ENCODE measurements at places on chromosomes 6 and 20. TPM values are rescaled to one million over a fixed set of nuclear protein-coding genes. Genes with fewer than 3 reads are reported as not detected.

The C20orf141 gene
- not detected for total RNA-seq

The PARD6B gene
- 36.4 TPM for total RNA-seq

DNA sequence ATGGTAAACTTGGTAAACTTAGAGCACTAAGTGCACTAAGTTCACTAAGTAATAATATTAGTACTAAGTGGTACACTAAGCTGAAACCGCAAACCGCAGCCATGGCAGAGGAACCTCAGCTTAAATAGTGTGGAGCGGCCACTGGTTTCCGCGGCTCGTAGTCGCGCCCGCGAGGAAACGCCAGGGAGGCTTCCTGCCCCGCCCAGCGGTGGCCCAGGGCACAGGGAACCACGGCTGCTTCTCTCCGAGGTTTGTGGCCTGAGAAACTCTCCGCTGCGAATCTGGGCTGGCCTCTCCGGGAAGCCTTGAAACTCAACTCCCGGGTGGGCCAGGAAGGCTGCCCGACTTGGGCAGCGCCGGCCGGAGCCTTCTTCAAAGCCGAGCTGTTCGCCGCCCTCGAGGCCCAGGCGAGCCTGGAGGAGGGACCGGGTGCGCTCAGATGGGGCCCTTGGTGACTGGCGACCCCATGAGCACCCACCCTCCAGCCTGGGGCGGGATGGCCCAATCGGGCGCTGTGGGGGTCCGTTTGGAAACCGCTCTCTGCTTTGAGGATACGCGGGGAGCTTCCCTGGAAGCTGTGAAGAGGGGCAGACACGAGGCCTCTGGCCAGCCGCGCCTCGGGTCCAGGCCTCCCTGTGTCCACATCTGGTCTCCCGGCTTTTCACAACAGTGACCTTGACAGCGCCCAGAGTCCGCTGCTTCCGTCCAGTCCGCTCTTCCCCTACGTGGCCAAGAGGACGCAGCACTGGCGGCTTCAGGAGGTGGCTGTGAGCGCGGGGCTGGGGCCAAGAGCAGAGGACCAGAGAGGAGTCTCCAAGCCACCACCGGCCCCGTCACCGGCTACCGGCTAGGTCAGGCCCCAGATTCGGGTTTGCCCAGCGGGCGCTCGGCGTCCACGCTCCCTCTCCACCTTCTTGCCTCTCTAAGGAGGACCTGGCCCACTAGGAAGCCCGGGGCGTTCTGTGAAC, 25.4 kb upstream of the HLA-E start:
- no peaks in the 10 kb centered on the region for H3K36me3 ChIP-seq
- peak; percentile 70 for DNase-seq
- H3K27ac ChIP-seq = no peak overlapping the region
- peak overlapping the region; percentile 1 for H3K4me3 ChIP-seq

The POM121L2 gene
- total RNA-seq = not detected

The ARFGEF3 gene
- total RNA-seq = 35.6 TPM

DNA sequence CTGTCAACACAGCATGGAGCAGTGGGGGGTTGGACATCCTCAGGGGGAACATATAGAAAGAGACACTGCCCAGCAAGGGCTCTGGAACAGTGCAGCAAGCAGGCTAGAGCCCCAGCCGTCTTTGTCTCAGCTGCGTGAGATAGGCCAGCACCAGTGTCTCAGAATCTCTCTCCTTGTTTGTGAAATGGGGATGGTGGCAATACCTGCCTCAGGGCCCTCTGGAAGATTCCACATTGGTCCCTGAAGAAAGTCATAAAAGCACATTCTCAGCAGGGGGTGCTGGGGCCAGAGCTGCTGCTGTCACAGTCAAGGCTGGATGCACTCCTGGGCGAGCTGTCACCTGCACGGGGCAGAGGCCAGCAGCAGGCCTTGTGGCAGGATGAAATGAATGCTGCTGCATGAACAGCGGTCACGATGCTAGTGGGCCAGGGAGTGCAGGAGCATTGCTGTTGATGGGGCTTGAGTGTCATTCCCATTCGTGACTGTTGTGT, 121.7 kb downstream of the SYCP2 start:
- H3K27me3 ChIP-seq = no peaks in the 10 kb centered on the region
- H3K4me3 ChIP-seq = no peak overlapping the region
- DNase-seq = no peak
- H3K27ac ChIP-seq = no peak overlapping the region

GRCh38 chr6:28160233-28160632, 18.6 kb downstream of the ZKSCAN8 start:
- no peak overlapping the region for H3K27ac ChIP-seq
- no peaks in the 10 kb centered on the region for H3K36me3 ChIP-seq
- H3K4me3 ChIP-seq = no peak overlapping the region
- no peak for DNase-seq
- H3K4me1 ChIP-seq = peaks cover 12% of the 10 kb centered on the region

GRCh38 chr20:58482416-58482815, 32.8 kb downstream of the APCDD1L start:
- no peaks in the 10 kb centered on the region for H3K4me1 ChIP-seq
- no peak overlapping the region for H3K27ac ChIP-seq
- H3K36me3 ChIP-seq = no peaks in the 10 kb centered on the region
- no peak overlapping the region for H3K4me3 ChIP-seq

- no peaks in the 10 kb centered on the region for H3K36me3 ChIP-seq
- no peaks in the 10 kb centered on the region for H3K27me3 ChIP-seq
- no peak overlapping the region for H3K4me3 ChIP-seq
- peak overlapping the region; percentile 87 for H3K27ac ChIP-seq
- H3K4me1 ChIP-seq = peaks cover 84% of the 10 kb centered on the region
These were observed 4.0 kb downstream of the ELMO2 start for GRCh38 chr20:46402331-46402811.

DNA sequence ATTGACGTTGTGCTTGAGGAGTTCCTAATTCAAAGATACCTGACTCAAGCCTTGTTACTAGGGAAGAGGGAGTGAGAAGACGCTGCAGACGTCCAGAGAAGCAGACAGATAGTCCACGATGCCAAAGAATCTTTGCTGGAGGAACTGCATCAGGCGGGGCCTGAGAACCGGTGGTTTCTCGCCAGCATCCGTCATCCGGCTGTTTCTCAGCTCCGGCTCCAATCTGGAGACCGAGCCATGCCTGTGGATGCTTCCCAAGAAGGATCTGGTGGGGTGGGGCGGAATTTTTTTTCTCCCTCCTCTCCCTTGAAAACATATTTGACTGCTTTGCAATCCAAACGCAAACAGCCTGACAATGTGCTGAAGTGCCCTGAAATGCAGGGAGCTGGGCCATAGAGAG, 125.8 kb upstream of the SRSF6 start:
- no peak overlapping the region for H3K4me3 ChIP-seq
- H3K36me3 ChIP-seq = no peaks in the 10 kb centered on the region
- no peaks in the 10 kb centered on the region for H3K27me3 ChIP-seq
- no peak overlapping the region for H3K27ac ChIP-seq
- no peaks in the 10 kb centered on the region for H3K4me1 ChIP-seq
- no peak for DNase-seq

- DNase-seq = no peak
- H3K36me3 ChIP-seq = no peaks in the 10 kb centered on the region
- H3K4me1 ChIP-seq = no peaks in the 10 kb centered on the region
- no peak overlapping the region for H3K4me3 ChIP-seq
- no peaks in the 10 kb centered on the region for H3K27me3 ChIP-seq
- H3K27ac ChIP-seq = no peak overlapping the region
These were observed 93.7 kb downstream of the TIAM2 start for GRCh38 chr6:155088856-155089255.

The CST8 gene
- total RNA-seq = not detected

GRCh38 chr20:650954-651353, 2.0 kb downstream of the SRXN1 start:
- no peak for DNase-seq
- peaks cover 41% of the 10 kb centered on the region for H3K4me1 ChIP-seq
- H3K27me3 ChIP-seq = no peaks in the 10 kb centered on the region
- H3K4me3 ChIP-seq = no peak overlapping the region
- H3K36me3 ChIP-seq = peaks cover 11% of the 10 kb centered on the region
- H3K27ac ChIP-seq = no peak overlapping the region

DNA sequence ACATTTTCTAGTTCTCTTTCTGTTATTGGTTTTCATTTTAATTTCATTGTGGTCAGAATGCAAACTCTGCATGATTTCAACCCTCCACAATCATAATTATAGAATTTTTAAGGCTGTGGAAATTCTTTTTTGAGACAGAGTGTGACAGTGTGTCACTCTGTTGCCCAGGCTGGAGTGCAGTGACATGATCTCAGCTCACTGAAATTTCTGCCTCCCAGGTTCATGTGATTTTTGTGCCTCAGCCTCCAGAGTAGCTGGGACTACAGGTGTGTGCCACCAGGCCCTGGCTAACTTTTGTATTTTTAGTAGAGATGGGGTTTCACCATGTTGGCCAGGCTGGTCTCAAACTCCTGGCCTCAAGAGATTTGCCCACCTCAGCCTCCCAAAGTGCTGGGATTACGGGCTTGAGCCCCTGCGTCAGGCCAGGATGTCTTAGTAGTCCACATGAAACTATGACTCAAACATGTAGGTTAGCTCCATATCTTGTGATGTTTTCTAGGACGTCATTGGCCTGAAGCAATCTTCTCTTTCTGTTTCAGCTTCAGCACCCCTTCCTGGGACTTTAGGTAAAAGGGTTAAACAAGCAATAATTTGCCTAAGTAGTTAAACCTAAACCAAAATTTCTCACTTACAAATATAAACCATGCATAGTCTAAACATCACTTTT, 47.4 kb upstream of the SAMD3 start:
- H3K4me3 ChIP-seq = no peak overlapping the region
- DNase-seq = no peak
- H3K27ac ChIP-seq = no peak overlapping the region
- H3K27me3 ChIP-seq = no peaks in the 10 kb centered on the region
- H3K4me1 ChIP-seq = no peaks in the 10 kb centered on the region

GRCh38 chr6:167995302-167995701, 2.2 kb upstream of the KIF25 start:
- H3K4me1 ChIP-seq = no peaks in the 10 kb centered on the region
- no peak overlapping the region for H3K4me3 ChIP-seq
- DNase-seq = no peak
- H3K27ac ChIP-seq = no peak overlapping the region
- H3K27me3 ChIP-seq = no peaks in the 10 kb centered on the region

DNA sequence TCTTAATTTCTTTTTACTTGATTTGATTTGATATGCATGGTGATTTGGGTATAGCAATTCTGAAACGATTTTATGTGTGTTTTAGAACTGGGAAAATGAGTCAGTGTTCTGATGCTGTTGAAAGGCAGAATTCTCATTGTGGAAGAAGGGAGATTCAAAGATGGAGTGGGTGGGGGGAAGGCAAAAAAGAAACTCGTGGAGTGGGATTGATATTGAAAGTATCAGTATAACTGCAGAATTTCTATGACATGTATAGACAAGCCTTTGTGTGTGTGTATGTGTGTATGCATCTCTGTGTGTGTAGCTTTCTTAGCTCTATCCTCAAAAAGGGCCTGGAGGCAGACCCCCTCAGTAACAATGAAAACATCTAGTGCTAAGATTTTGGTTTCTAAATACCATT, 184.3 kb upstream of the OLIG3 start:
- no peak overlapping the region for H3K4me3 ChIP-seq
- H3K36me3 ChIP-seq = no peaks in the 10 kb centered on the region
- no peaks in the 10 kb centered on the region for H3K27me3 ChIP-seq
- no peaks in the 10 kb centered on the region for H3K4me1 ChIP-seq
- H3K27ac ChIP-seq = no peak overlapping the region
- DNase-seq = no peak

- H3K4me1 ChIP-seq = no peaks in the 10 kb centered on the region
- no peaks in the 10 kb centered on the region for H3K36me3 ChIP-seq
- no peak overlapping the region for H3K27ac ChIP-seq
- no peak for DNase-seq
These were observed 196.0 kb downstream of the BTBD3 start for GRCh38 chr20:12113468-12114371.

DNA sequence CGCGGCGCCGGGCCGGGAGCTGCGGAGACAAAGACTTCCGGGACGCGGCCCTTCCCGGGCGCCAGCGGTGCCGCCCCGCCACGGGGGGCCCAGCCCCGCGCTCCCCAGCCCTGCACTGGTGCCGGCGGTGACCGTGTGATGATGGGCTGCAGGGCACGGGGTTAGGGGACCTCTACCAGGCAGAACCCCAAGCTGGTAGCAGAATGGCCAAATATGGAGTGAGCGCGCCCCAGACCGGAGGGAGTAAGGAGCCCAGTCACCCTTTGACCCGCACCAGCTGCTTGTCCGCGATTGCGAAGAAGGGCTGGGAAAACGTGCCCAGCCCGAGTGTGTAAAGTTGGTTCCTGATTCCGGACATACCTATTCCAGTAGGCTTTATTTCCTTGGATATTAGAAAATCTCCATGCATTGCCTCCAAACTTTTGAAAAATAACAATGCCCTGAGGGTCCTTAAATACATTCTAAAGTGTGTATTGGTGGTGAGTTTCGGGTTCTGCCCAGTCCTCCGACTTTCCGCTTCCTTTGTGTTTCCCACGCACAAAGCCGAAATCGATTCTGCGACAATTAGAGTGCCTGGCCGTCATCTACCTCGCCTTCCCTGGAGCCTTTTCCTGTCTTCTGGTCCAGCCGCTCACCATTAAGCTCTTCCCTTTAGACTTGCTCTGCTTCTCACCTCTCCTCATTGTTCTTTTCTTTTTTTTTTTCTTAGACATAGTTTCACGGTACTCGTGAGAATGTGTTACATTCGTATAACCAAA, 1.1 kb downstream of the ABRACL start:
- H3K4me1 ChIP-seq = peaks cover 9% of the 10 kb centered on the region
- peaks cover 2% of the 10 kb centered on the region for H3K36me3 ChIP-seq
- H3K27me3 ChIP-seq = no peaks in the 10 kb centered on the region
- H3K27ac ChIP-seq = peak overlapping the region; percentile 89
- DNase-seq = no peak

The MATN4 gene
- total RNA-seq = 0.30 TPM

- no peaks in the 10 kb centered on the region for H3K27me3 ChIP-seq
- no peak overlapping the region for H3K27ac ChIP-seq
- H3K36me3 ChIP-seq = no peaks in the 10 kb centered on the region
- no peak overlapping the region for H3K4me3 ChIP-seq
These were observed 86.2 kb upstream of the PRL start for GRCh38 chr6:22383016-22383415.

- no peaks in the 10 kb centered on the region for H3K36me3 ChIP-seq
- H3K4me3 ChIP-seq = no peak overlapping the region
- no peaks in the 10 kb centered on the region for H3K4me1 ChIP-seq
These were observed 28.8 kb downstream of the MYT1 start for GRCh38 chr20:64193058-64193457.

DNA sequence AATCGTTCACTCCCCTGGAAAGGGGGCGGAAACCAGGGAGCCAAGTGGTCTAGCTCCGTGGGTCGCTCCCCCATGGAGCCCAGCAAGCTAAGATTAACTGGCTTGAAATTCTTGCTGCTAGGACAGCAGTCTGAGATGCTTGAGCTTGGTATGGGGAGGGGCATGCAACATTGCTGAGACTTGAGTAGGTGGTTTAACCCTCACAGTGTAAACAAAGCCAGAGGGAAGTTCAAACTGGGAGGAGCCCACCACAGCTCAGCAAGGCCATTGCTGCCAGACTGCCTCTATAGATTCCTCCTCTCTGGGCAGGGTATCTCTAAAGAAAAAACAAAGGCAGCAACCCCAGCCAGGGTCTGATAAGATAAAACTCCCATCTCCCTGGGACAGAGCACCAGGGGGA, 43.2 kb downstream of the COL21A1 start:
- no peaks in the 10 kb centered on the region for H3K27me3 ChIP-seq
- H3K4me3 ChIP-seq = no peak overlapping the region
- no peak for DNase-seq
- H3K27ac ChIP-seq = no peak overlapping the region
- no peaks in the 10 kb centered on the region for H3K36me3 ChIP-seq
- no peaks in the 10 kb centered on the region for H3K4me1 ChIP-seq

The ADAM33 gene
- total RNA-seq = 15.8 TPM

The VSTM2L gene
- 1.0 TPM for total RNA-seq

GRCh38 chr6:56953597-56954402, 1.1 kb upstream of the BEND6 start:
- no peaks in the 10 kb centered on the region for H3K27me3 ChIP-seq
- DNase-seq = peak; percentile 32
- no peaks in the 10 kb centered on the region for H3K36me3 ChIP-seq
- H3K4me3 ChIP-seq = peak overlapping the region; percentile 65
- H3K4me1 ChIP-seq = peaks cover 18% of the 10 kb centered on the region

Data from upper lobe of left lung (tissue), 6 donors.